Ovary (tissue), 10 donors: ENCODE measurements at places on chromosomes 6 and 20. TPM values are rescaled to one million over a fixed set of nuclear protein-coding genes. Genes with fewer than 3 reads are reported as not detected.

Gene PLCB1
- 29.5 TPM for total RNA-seq

Gene DEFB112
- total RNA-seq = not detected

Gene KCNK17
- 0.57 TPM for total RNA-seq

Gene SOX18
- 28.5 TPM for total RNA-seq

Gene THEMIS
- 0.42 TPM for total RNA-seq

Gene HLA-A
- total RNA-seq = 310 TPM

Gene TAP2
- 18.6 TPM for total RNA-seq

Gene COL11A2
- 0.82 TPM for total RNA-seq

DNA sequence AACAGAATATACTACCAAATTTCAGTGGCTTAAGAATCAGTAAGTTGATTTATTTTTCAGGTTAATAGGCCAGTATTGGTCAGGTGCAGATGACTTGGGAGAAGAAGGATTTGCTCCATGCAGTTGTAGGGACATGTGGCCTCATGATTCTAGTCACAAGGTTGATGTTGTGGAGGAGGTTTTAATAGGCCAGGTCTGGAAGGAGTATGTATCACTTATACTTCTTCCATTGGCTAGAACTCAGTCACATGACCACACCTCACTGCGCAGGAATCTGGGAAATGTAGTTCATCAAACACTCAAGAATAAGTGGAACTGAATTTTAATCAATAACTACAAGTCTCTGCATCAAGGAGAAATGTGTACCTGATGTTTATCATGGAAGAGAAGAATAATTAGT is 281.5 kb upstream of the QKI start:
- H3K4me3 ChIP-seq = no peak overlapping the region
- no peaks in the 10 kb centered on the region for H3K27me3 ChIP-seq
- H3K36me3 ChIP-seq = no peaks in the 10 kb centered on the region

DNA sequence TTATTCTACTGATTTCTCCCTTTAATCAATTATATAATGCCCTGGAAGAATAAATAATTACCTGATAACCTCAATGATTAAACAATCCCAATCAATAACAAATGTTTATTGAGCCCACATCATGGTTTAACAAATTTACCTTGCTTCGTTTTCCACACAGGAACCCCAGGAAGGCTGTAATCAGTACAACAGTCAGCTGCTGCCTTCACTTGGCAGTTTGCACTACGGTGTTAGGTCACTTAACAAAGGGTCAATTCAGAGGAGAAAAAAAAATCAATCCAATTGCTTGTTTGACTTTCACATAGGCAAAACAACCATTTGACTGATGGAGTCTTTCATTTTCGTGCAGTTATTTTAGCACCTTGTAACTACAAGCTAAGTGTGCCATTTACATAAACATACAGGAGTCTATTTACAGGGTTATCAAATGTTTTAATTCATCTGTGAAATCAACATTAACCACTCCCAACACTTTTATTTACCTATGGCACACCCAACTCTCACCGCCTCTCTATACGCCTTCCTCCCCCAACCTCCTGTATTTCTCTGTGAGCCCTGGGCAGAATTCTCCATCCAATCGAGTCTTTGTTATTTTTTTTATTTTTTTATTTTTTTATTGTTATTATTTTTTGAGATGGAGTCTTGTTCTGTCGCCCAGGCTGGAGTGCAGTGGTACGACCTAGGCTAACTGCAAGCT is 140.4 kb upstream of the TAB2 start:
- no peaks in the 10 kb centered on the region for H3K27me3 ChIP-seq
- no peaks in the 10 kb centered on the region for H3K36me3 ChIP-seq
- H3K4me3 ChIP-seq = no peak overlapping the region
- DNase-seq = no peak
- no peak overlapping the region for H3K27ac ChIP-seq

DNA sequence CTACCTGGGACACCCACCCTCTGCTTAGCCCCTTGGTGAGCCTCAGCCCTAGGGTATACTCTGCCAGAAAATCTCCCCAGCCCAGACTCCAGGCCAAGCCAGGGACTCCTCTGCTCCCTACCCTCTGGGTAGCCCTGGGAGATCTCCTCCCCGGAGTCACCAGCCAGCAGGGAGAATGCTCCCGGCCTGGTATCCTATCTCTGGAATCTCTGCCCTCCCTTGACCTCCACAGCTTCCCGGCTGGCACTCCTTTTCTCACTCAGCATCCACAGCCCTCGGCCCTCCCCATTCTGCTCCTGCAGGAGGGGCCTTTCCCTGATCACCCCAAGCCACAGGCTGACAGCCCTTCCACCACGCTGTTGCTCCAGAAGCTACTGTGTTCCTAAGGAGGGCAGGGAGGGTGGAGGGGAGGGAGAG is 22.6 kb downstream of the NOL4L start:
- no peaks in the 10 kb centered on the region for H3K36me3 ChIP-seq
- no peak overlapping the region for H3K27ac ChIP-seq
- no peaks in the 10 kb centered on the region for H3K27me3 ChIP-seq

DNA sequence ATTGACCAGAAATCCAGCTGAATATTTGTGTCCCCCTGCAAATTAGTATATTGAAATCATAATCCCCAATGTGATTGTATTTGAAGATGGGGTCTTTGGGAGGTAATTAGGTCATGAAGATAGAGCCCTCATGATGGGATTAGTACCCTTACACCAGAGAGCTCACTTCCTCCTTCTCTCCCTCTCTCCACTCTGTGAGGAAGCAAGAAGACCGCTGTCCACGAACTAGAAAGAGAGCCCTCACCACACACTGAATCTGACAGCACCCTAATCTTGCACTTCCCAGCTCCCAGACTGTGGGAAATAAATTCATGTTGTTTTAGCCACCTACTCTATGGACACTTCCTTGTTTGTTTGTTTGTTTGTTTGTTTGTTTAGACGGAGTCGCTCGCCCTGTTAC is 11.9 kb upstream of the PLAGL1 start:
- H3K36me3 ChIP-seq = no peaks in the 10 kb centered on the region
- DNase-seq = no peak
- no peak overlapping the region for H3K27ac ChIP-seq
- H3K4me3 ChIP-seq = no peak overlapping the region
- no peaks in the 10 kb centered on the region for H3K27me3 ChIP-seq

- no peaks in the 10 kb centered on the region for H3K36me3 ChIP-seq
- no peaks in the 10 kb centered on the region for H3K4me1 ChIP-seq
- H3K27me3 ChIP-seq = no peaks in the 10 kb centered on the region
- no peak for DNase-seq
- H3K4me3 ChIP-seq = no peak overlapping the region
Observed at GRCh38 chr20:22745194-22745500, 160.8 kb upstream of the FOXA2 start.

DNA sequence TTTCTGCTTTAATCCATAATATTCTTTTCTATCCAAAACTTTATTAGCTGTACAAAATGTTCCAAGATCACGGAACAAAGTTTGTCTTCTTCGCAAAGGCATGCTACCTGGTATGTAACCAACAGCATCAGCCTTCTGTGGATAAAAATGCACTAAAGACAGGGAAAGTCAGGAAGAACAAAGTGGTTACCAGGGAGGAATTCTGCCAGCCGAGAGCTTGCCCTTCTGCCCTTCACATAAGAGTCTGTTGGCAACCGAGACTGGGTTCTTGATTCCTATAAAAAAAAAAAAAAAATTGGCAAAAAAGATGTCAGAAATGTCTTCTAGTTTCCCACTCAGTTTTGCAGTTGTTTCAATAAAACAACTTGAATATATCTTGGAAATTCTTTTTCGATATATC is 58.0 kb downstream of the TASP1 start:
- H3K4me3 ChIP-seq = no peak overlapping the region
- H3K36me3 ChIP-seq = no peaks in the 10 kb centered on the region
- no peaks in the 10 kb centered on the region for H3K27me3 ChIP-seq
- no peaks in the 10 kb centered on the region for H3K4me1 ChIP-seq

DNA sequence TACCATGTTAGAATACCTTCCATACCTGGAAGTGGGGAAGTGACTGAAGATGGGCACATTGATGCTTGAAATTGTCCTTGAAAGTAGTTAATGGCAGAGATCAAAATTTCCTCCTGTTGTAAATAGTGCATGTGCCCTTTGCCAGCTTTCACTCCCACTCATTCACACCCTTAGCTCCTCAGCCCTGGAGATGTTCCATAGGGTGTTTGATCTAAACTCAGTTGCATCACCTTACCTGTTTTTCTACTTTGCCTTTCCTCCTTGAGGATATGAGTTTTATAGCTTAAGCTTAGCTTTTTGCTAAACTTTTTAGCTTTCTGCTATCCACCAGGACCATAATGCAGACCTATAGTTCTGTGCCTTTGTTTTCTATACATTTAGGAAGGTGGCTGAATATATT is 69.0 kb downstream of the CEP57L1 start:
- no peaks in the 10 kb centered on the region for H3K36me3 ChIP-seq
- H3K4me1 ChIP-seq = no peaks in the 10 kb centered on the region
- no peak for DNase-seq
- no peak overlapping the region for H3K4me3 ChIP-seq

- H3K27me3 ChIP-seq = no peaks in the 10 kb centered on the region
- no peak for DNase-seq
- no peak overlapping the region for H3K4me3 ChIP-seq
- no peak overlapping the region for H3K27ac ChIP-seq
- peaks cover 2% of the 10 kb centered on the region for H3K4me1 ChIP-seq
Observed at GRCh38 chr6:4870821-4871494, 94.8 kb downstream of the CDYL start.

DNA sequence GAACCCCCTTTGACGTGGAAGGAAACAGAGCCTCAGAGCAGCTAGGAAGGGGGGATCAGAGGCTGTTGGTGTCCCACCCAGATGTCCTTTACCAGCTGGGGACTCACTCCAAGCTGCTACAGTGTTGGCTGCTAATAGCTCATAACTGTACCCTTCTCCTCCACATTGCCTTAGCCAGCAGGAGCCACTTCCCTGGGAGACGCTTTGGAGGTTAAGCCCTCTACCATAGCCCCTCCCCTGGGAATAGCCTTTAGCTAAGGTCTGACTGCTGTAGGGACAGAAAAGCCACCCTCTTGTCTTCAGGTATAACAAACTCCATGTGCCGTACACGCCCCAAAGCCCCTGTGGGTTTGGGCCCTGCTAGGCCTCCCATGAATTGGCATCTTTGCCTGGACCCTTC is 238.6 kb downstream of the LRFN2 start:
- DNase-seq = no peak
- H3K4me1 ChIP-seq = no peaks in the 10 kb centered on the region
- no peak overlapping the region for H3K27ac ChIP-seq
- H3K4me3 ChIP-seq = no peak overlapping the region
- no peaks in the 10 kb centered on the region for H3K27me3 ChIP-seq
- H3K36me3 ChIP-seq = no peaks in the 10 kb centered on the region
